ENCODE measurements at places on chromosomes 3 and 15.

DNA sequence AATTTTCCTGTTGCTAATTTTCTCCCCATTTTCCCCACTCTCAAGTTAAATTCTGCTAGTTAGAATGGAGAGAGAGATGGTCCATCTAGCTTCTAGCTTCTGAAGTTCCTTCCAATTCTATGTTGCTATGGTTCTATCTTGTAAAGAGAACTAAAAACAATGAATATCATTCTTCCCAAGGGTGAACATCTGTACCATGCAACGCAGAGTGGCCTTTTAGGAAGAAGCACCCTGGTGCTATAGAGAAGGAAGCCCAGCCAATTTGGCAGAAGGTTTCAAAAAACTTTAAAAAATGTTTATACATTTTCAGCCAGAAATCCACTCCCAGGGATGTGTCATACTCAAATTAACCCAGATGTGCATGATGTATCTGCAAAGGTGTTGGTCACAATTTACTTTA lies 149.1 kb downstream of the SEMA6D start:
- no peak for DNase-seq

DNA sequence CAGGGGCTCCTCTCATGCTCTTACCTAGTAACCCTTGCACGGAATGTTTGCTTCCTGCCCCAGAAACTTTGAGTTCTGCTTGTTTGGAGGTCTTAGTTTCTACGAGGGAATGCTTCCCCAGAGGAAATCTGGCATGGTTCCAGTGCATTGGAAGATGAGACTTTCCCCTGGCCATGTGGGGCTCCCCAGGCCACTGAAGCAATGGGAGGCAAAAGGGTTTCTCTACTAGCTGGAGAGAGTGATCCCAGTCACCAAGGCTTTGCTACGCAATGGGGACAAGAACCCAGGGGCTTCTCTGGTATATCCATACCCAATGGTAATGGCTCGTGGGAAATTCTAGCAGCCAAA lies 44.2 kb upstream of the RPL32 start:
- no peak for DNase-seq

DNA sequence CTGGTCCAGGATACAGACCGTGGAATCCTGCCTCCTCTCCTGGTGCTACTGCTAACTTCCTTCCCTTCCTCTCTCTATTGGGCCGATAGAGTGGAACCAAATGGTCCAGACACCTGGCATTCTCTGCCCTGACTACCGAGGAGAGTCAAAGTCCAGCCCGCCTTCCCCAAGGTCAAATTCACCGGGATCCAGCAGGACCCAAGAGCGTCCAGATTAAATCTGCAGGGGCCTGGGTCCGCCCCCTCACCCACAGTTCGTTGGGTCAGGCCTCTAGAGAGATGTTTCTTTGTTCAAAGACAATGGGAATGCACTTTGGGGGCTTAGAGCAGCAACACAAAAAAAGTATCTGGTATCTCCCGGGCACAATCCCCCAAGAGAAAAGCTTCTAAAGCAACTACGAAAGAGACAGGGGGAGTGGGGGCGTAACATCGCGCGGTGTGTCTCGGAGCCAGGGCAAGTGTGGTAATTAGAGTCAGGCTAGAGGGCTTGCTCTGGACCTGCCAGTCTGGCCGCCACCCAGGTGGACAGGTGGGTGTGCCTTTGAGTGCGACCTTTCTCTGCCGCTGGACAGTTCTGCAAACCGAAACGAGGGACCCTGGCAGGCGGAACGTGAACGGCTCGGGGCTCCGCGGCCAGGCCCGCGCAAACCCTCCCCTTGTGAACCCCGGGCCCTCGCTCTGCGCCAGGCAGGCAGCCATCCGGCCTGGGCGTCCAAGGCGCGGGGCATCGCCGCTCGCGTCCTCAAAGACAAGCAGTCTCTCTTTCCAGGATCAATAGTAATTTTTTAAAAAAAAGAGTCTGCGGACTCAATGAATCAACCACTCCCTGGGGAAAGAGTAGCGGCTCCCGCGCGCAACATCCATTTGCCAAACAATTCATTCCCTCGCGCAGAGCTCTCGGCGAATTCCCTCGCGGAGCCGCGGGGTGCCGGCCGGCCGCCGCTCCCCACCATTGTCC lies 806 bp downstream of the KLHL25 start:
- DNase-seq: peak; percentile 26

DNA sequence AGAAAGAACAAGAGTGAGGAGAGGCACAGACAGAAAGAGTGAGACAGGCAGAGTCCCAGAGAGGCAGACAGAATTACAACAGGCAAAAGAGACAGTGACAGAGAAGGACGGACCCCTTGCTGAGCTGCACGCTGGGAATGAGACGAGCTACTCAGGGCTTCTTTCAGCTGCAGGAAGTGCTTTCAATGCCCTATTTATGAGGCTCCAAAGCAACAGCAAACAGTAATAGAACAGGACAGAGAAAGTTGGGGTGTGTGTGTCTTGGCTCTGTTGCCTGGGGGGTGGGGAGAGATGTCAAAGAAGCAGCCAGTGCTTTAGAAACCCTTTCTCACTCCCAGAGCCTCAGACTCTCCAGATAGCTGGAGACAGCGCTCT lies 502 bp upstream of the TIMP4 start:
- DNase-seq: no peak

DNA sequence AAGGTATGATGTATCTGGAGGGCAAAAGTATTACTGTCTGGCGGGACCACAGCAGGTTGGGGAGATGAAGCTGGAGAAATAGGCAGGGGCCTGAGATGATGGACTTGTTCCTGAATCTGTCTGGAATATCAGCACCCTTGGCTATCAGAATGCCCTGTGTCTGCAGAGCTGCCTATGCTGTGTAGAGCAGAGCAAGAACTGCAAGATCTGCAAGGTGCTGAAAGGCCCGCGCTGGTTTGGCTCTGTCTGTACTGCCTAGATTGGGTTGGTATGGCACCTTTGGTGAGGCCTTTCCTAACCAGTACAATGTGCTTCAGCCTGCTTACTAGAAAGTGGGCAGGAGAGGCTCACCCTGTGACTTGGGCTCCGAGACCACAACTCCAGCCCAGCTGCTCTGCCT lies 96.8 kb downstream of the WDR76 start:
- DNase-seq: no peak

DNA sequence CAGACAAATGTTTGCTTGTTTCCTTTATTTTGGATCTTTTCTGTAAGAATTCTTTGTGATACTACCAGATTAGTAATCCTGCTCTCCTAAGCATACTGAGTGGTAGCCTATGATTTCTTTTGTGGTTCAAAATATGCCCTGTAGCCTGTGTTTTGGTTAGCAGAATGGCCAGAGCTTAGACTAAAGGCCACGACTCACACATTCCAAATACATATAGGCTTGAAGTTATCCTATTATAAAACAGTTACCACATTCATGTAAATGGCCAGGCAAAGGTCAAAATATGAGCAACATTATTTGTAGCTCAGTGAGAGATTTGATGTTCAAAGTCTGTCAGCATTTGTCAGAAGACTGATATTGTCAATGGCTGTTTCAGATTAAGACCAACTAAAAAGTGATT lies 84.5 kb downstream of the MITF start:
- no peak for DNase-seq

DNA sequence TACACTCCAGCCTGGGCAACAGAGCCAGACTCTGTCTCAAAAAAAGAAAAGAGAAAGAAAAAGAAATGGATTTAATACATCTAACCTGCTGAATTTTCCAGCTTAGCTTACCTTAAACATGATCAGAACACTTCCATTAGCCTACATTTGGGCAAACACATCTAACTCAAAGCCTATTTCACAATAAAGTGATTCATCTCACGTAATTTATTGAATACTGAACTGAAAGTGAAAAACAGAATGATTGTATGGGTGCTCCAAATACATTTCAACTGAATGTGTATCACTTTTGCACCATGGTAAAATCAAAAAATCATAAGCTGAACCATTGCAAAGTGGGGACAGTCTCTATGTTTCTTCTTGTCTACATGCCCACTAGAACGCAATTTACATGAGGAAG lies 9.0 kb downstream of the PIK3R4 start:
- no peak for DNase-seq

DNA sequence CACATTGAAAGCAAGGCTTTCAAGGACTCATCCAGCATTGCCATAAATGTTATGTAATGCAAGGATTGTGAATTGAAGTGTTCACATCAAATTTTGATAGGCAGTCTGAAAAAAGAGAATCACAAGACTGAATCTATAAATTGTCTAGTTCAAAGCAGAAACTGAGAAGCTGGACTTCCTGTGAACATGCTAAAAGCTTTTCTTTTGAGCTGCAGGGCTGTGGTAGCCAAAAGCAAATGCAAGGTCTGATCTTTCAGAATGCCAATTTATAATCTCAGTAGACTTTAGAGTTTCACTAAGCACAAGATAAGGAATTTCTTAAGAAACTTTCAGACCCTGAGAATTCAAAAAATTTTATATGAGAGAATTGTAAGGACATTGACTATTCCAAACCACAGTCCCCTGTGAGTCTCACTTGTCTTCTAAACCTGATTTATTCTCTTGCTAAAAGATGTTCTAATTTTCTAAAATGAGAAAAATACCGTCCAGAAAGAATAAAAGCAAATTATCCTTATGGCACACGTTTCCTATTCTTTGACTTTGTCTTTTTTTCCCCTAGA lies 1700.3 kb downstream of the OTOL1 start:
- no peak for DNase-seq

- no peak for DNase-seq
These were observed 164.5 kb downstream of the RORA start for GRCh38 chr15:61064651-61065050.

- no peak for DNase-seq
These were observed 445.6 kb upstream of the FRG2C start for GRCh38 chr3:75218577-75218976.

GRCh38 chr15:63256433-63257274 lies 20.8 kb upstream of the APH1B start:
- DNase-seq: no peak

DNA sequence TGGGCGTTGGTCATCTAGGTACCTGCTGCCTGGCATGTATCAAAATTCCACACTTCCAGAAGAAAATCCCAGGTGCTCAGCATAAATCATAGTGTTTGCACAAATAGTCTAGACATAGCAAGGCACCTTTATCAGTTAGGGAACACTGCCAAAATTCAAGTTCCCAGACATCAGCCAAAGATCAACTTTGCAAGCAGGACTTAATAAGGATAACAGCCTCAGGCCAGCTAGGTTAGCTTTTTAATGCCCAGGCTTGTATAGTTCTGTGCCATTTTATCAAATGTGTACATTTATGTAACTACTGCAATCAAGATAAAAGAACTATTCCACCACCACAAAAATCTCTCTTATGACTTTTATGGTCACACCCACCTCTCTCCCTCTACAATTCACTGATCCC lies 30.7 kb downstream of the DZIP3 start:
- DNase-seq: no peak

- no peak for DNase-seq
These were observed 311.4 kb downstream of the PDCD6IP start for GRCh38 chr3:34109846-34110245.

GRCh38 chr3:46719044-46719565 lies 1.4 kb upstream of the PRSS50 start:
- DNase-seq: no peak

GRCh38 chr15:78810003-78810361 lies 1.3 kb downstream of the ADAMTS7 start:
- DNase-seq: no peak

DNA sequence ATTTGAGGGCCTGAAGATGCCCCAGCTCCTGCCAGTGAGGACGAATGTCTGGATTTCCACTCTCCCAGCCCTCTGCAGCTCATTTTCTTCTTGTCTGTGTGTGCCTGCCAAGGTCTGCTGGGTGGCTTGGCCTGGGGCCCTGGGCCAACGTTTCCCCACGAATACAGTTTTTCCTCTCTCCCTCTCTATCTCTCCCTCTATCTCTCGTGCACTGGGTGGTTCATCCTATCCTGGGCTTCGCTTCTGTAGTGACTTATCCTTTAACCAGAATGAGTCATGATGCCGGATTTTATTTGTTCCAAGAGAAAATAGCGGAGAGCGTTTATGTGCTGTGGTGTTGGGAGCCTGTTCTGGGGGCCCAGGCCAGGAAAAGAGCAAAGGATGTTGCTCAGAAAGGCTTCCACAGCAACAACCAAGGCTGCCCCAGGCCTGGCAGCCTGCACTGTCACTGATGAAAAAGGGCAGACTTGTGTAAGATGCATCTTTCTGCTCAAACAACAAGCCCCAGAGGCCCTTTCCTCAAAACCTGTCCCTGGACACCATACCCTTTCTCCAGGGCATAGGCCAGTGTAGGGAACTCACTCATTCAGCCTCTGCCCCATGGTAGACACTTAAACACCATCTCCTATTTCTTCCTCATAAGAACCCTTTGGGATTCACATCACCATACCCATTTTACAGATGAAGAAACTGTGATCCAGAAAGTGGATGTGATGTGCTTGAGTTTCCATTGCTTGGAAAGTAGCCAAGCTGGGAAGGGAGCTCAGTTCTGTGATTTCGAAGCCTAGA lies 47.3 kb downstream of the ITGA11 start:
- no peak for DNase-seq

DNA sequence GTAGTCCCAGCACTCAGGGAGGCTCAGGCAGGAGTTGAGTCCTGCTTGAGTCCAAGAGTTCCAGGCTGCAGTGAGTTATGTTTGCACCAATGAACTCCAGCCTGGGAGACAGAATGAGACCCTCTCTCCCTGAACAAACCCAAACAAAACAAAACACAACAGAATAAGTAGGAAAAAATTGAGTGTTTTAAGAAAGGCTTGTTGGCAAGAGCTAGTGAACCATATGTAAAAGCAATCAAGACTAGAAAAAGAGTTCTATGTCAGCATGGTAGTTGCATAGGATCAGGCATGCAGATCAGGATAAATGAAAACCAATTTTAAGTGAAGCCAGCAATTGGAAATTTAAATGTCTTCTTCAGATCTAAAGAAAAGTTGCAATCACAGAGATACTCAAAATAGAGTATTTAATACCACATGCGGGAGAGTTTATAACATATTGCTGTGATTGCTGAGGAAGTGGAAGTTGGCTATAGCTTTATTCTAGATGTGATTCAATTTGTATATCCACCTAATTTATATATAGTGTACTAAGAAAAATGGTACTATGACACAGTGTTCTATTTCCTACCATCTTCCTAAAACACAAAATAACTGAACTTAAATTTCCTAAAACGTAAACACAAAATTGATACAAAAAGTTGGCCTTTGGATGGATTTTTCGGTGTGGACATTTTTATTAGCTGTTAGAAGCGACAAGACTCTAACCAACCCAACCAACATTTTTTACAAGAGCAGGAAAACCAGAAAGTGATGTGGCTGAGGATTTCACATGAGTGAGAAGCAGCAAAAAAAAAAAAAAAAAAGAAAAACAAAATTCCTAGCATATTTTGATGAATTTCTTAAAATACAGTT lies 101.9 kb upstream of the ROBO1 start:
- no peak for DNase-seq

All from stimulated activated CD4-positive, alpha-beta T cell treated with anti-CD3 and anti-CD28 coated beads, Interleukin-4, amount 100 ng/mL, for 48 hours (primary cell).